NCI-H510A treated with DMSO at 0.1 percent for 48 hours (cell line): ENCODE measurements at places on chromosomes 6 and 20.

- DNase-seq: no peak
Observed at GRCh38 chr20:32004963-32005362, 5.3 kb upstream of the CCM2L start.

DNA sequence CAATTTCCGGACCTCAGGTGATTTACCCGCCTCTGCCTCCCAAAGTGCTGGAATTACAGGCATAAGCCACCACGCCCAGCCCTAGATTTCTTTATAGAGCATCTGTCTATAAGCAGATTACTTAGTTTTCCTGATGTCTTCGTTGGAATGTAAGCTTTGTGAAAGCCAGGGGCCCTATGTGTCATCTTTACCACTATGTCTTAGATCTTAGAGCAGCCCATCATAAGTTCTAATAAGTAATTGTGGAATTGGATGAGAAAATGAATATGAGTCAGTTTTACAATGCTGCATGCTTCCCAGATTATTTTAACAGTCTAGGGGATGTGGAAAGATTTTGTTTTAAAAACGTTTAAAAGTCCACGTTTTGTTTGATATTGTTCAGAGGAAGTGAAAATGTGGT, 9.1 kb upstream of the ZBTB2 start:
- DNase-seq: no peak

DNA sequence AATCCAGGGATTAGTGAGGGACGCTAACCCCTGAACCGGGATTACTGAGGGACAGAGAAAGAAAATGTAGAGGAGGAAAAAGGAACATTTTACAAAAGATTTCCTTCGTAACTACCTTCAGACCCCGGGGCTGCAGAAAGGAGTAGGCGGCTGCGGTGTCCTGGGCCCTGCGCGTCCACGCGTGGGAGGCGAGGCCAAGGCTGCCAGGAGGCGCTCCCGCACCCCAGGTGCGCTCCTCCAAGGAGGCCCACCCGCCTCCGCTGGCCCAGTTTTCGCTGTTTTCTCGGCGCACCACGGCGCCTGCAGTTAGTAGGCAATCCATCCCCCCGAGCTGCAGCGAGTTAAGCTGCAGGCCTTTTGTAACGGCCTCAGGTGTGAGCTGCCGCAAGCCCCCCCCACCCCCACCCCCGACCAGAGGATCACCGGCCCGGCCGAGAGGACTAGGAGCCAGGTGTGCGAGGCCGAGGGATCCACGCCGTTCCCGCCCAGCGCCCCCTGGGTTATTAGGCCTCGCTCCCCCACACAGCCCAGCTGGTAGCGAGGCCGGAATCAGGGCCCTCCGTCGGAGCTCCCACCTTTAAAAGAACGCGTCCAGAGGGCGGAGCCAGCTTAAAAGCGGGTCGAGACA, 380.3 kb upstream of the ARID1B start:
- DNase-seq: no peak

- DNase-seq: peak; percentile 7
Observed at GRCh38 chr6:97437087-97437486, 154.1 kb upstream of the MMS22L start.

GRCh38 chr6:145096846-145097245, 638.5 kb downstream of the EPM2A start:
- no peak for DNase-seq
